ENCODE measurements at places on chromosomes 1 and 21.

GRCh38 chr1:75265792-75266191, 131.6 kb downstream of the LHX8 start:
- DNase-seq: no peak

- DNase-seq: no peak
Measured at GRCh38 chr1:40773748-40774265, 9.8 kb upstream of the KCNQ4 start.

DNA sequence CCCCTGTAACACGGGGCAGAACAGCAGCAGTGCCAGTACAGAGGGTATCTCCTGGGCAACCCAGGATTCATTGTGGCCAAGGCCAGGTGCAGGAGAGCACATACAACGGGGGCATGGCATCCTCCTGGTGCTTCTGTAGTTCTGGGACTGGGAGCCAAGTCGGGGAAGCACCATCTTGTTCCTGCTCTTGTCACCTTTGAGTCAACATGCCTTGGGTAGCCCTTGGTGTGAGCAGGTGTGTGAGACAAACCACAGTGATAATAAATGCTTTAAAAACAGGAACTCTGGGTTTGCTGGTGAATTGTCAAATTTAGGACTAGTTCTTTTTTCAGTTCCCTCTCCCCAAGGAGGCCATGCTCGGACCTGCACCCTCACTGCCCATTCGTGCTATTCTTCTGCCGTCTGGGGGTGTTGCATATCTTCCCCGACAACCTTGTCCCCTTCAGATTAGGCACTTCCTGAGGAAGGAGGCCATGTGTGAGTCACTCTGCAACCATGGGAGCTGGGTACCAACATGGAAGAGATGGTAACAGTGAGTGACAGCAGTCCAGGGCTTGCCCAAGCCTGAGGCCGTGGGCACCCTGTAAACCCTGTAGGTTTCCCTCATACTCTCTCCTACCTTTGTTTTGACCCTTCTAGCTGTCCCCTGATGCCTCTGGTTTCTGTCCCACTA, 150.2 kb downstream of the GRIK3 start:
- no peak for DNase-seq

- DNase-seq: peak; percentile 66
Measured at GRCh38 chr1:18926315-18927081, 24.1 kb upstream of the ALDH4A1 start.

GRCh38 chr1:173137107-173137706, 69.9 kb downstream of the TNFSF4 start:
- DNase-seq: no peak

GRCh38 chr1:77953907-77954306, 25.0 kb downstream of the FUBP1 start:
- DNase-seq: no peak

GRCh38 chr1:116962987-116963639, 38.4 kb upstream of the CD101 start:
- no peak for DNase-seq

GRCh38 chr1:49050041-49050440, 273.4 kb upstream of the BEND5 start:
- no peak for DNase-seq

GRCh38 chr1:18556364-18556763, 74.3 kb upstream of the PAX7 start:
- no peak for DNase-seq

DNA sequence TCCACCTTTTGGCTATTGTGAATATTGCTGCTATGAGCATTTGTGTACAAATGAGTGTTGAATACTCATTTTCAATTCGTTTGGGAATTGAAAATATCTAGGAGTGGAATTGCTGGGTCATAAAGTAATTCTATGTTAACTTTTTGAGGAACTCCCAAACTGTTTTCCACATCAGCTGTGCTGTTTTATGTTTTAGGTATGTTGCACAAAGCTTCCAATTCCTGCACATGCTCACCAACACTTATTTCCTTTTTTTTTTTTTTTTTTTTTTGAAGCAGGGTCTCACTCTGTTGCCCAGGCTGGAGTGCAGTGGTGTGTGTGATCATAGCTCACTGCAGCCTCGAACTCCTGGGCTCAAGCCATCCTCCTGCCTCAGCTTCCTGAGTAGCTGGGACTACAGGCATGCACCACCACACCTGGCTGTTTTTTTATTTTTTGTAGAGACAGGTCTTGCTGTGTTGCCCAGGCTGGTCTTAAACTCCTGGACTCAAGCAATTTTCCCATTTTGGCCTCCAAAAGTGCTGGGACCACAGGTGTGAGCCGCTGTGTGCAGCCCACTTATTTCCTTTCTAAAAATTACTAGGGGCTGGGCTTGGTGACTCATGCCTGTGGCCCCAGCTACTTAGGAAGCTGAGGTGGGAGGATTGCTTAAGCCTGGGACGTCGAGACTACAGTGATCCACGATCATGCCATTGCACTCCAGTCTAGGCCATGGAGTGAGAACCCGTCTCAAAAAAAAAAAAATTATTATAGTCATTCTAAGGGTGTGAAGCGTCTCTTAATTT, 33.4 kb downstream of the TMCC2 start:
- no peak for DNase-seq

DNA sequence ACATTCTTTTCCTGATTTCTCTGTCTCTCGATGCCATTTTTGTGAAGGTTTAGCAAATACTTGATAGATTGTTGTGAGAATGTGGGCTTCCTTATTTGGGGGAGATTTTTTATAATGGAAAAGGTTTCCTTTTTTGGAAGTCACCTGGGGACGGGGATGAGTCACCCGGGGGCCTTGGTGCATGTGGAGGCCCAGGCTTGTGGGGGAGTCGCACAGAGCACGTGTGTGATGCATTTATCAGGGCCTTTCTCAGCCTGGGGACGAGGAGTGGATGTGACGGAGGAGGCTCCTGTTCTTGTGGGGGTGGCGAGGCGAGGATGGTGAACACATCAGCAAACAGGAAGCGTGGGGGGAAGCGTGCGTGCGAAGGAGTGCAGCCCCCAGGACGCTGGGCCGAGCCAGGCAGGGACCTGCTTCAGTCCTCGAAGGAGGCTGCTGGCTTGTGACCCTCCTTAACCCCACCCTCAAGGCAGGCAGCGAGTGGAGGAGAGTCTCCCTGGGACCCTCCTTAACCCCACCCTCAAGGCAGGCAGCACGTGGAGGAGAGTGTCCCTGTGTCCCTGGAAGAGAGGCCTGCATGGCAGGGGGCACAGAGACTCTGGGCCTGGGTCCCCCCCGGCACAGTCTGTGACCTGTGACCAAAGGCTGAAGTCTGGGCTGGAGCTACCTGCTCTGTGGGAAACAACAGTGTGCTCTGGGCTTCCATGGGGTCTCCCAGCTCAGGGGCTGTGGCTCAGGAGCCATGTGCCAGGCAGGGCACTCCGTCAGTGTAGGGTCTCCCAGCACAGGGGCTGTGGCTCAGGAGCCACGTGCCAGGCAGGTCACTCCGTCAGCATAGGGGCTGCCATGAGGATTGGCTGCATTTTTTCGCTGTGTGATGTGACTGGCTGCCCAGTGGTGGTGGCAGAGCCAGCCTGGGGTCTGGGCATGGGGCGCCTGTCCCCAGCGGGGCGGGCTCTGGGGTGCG, 57.2 kb downstream of the AGPAT3 start:
- DNase-seq: no peak

DNA sequence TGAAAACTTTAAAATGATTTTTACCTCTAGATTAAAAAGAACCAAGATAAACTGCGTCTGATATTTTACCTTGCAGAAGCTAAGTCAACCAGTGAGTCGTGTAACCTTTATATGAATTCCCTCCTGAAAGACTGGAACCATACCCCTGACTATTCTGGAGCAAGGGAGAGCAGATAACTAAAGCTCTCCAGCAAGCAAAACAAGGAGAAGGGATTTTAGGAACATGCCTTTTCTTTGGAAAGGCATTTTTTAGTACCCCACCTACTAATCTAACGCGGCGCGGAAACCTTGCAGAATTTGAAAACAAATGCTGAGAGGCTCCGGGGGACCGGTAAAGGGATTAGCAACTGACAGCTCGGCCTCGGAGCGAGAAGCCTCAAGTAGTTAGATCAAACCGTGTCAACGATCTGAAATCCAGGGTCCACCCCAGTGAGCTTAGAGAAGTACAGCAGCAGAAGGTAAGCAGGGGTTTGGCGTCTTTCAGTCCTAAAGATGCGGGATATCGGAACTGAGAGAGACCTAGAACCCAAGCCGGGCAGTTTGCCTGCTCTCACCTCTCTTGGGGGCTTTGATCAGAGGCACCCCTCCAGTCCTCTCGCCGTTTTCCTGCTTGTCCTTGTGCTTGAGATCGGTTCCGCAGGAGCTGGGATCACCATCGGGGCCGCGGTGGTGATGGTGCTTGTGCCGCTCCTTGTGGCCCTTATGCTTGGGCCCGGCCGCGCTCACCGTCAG, 954 bp downstream of the RSBN1 start:
- DNase-seq: peak; percentile 47

- DNase-seq: no peak
Measured at GRCh38 chr1:170290276-170290675, 144.5 kb downstream of the NTMT2 start.

DNA sequence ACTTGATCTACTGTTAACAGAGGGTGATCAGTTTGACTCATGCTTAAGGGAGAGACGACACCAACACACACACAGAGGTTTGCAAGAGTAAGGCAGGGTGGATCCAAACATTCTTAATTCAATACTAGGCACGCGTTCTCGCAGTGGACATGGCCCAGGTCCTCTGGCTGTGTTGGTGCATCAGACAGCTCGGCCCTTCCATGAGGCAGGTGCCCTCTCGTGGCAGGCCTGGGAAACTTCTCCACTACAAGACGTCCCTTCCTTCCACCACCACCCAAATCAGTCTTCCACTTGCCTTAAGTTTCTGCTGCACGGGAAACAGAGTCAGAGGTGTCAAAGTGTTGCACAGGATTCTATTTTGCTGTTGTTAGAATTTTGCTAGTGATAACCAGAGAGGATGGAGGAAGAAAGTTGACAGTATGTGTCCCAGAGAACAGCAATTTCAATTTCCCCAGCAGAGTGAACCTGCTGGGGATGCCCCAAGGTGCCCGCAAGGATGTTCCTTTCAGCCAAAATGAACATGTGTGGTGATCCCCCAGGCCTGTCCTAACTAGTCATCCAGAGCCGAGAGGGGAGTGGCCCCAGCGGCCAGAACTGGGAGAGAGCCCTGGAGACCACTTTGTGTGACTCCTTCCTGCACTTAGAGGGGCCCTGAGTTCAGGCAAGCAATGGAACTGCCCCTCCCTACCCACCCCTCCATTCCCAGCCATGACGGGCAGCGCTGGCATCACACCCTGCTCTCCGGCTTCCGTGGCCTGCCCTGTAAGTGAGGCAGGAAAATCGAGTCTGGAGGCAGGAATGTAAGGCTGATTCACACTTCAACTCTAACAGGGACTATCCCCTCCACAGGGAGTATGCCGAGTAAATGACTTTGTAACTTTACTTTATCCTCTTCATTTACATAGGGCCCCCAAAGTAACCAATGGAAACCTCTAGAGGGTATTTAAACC, 34.8 kb downstream of the MX1 start:
- peak; percentile 4 for DNase-seq

GRCh38 chr21:20996421-20997310, 1.5 kb upstream of the NCAM2 start:
- DNase-seq: no peak

- no peak for DNase-seq
Measured at GRCh38 chr1:76625886-76626678, 241.2 kb upstream of the ST6GALNAC5 start.

- DNase-seq: no peak
Measured at GRCh38 chr1:57897581-57897980, 473.7 kb upstream of the DAB1 start.

GRCh38 chr1:47992720-47993415, 4.3 kb downstream of the TRABD2B start:
- no peak for DNase-seq

DNA sequence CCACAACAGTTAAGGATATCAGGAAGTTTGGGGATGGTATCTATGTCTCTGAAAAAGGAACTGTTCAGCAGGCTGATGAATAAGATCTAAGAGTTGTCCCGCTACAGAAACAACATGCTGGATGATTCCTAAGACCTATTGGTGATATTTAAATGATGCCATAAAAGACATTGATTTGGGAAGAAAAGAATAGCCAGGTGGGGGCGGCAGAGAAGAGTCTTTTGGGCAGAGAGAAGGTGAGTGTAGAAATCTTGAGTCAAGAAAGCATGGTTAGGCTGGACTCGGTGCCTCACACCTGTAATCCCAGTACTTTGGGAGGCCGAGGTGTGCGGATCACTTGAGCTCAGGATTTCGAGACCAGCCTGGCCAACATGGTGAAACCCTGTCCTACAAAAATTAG, 11.8 kb upstream of the TMEM201 start:
- DNase-seq: no peak

DNA sequence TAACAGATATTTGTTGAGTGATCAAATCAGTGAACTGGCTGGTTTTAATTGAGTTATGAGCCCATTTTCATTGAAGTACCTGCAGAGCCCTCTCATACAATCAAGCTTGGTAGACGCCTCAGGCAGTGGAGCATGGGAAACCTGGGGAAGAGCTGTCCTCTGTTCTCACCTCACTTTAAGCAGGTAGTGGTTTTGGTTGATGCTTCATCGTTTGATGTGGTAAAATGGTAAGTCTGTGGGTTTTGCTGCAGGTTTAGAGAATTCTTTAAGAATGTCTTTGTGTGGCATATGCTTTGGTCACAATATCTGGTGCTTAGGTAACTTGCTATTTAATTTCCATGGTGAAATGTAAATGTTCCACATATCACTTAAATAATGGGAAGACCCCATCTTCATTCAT, 10.0 kb downstream of the LAMC1 start:
- DNase-seq: no peak

DNA sequence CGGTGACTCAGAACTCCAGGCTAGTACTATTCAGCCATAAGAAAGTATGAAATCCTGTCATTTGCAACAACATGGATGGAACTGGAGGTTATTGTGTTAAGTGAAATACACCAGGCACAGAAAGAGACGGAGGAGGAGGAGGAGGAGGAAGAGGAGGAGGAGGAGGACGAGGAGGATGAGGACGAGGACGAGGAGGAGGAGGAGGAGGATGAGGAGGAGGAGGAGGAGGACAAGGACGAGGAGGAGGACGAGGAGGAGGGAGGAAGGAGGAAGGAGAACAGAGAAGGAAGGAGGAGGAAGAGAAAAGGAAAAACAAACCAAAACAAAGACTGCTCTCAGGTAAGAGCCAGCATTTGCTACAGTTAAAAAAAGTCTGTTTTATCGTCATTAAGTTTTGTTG, 178.7 kb downstream of the NPHP4 start:
- DNase-seq: no peak

- no peak for DNase-seq
Measured at GRCh38 chr1:161676958-161677689, 14.2 kb downstream of the FCGR2B start.

Data from activated naive CD4-positive, alpha-beta T cell (primary cell).